ENCODE measurements at places on chromosomes 5 and 9.

DNA sequence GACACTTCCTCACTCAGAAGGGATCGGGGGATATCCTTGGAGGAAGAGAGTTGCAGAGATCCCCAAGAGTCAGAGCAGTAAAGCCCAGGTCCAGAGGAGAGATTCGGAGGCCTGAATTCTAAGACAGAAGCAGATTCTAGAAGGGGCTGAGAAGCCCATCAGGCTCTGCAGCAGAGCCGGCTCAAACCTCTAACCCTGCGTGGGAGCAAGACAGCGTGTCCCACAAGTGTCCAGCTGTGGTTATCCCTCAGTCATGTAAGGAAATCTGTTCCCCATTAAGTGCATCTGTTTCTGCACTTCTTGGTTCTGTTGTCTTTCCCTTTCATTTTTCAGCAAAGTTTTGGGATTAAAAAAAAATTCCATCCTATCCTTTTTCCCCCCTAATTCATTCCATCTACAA lies 4.8 kb upstream of the DIAPH1 start:
- no peak for DNase-seq

GRCh38 chr9:7996558-7996957 lies 197.0 kb upstream of the DMAC1 start:
- DNase-seq = no peak

DNA sequence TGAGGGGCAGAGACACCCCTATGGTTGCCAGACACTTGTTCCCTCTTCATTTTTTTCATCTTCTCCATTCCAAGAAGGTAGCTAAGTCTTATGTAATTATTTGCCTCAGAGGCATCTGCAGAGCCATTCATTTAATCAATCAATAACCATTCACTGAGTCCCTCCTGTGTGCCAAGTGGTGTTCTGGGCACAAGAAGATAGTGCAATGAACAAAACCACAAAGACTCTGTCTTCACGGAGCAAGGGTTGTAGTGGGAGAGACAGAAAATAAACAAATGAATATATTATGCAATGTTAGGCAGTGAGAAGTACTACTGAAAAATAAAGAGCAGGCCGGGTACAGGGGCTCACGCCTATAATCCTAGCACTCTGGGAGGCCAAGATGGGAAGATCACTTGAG lies 41.4 kb upstream of the CTNNA1 start:
- DNase-seq = no peak

DNA sequence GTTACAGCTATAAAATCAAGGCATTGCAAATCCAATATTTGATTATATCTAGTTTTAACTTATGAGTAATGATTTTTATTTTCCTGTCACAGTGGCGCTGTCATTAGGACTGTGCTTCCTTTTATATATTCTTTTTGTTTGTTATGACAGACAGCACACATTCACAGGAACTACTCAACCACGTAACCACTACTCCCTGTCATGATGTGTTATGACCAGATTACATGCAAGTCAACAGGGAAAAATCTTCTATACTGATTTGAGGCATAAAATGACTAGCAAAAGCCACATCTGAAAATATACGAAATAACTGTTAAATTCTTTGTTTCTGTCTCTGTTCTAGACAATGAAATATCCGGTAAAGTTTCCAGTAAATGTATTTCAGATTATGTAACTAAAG lies 25.4 kb downstream of the SREK1 start:
- no peak for DNase-seq

DNA sequence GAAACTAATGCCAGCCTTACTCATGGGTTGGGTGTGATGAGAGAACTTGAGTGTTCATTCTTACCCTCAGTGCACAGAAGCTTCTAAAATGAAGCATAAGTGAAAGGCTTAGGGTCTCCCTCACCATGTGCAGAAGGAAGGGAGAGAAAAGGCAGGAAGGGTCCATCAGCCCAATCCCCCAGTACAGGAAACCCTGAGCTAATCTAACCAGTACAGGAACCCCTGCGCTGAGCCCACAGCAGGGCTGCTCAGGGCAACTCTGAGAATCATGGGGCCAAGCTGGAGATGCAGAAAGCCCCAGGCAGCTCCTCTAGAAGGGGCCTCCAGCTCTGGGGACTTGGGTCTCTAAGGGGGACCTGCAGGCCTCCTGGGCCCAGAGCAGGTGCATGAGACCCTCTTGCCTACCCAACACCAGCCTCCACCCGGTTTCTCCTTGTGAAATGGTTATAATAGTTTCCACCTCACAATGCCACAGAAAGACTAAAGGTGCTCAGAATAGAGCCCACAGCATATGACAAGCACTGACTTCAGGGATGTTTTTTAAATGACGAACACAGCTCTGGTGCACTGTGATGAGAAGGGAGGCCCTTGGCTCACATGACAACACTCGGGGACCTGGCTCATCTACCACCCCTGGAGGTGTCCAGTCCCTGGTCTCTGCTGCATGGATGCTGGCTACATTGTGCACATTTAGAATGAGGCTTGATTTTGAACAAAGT lies 190.1 kb downstream of the ACTL7B start:
- DNase-seq = no peak
